ENCODE measurements at places on chromosomes 7 and 10.
A peak's percentile ranks its signal among the peaks of the same experiment; 100 is the strongest.

GRCh38 chr7:47610506-47611044, 28.7 kb upstream of the TNS3 start:
- no peak for DNase-seq

DNA sequence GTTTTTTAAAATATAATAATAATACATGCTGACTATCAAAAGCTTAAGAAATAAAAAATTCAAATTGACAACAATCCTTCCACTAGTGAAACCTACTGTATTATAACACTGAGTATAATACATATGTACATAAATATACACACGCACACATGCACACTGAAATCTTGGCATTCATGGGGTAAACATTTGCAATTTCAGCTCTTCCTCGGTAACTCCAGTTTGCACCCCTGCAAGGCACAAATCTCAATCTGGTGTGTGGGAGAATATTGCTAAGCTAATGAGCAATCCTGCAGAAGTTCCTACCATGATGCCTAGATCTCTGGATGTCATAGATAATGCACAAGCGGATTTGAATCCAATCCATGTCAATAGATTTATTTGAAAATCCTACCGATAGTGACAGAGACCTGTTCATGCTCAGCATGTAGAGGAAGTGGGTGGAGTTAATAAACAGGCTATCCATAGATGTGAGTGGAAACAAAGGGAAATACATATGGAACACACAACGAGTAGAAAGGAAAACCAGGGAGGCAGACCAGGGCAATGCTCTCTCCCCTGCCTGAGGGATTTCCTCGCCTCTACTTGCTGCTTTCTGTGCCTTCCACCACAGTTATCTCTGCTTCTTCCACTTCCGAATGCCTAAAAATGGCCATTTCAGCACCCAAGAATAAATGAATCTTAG, 38.1 kb upstream of the LANCL2 start:
- DNase-seq = no peak

GRCh38 chr7:68476966-68477365, 1121.3 kb upstream of the AUTS2 start:
- no peak for DNase-seq

GRCh38 chr7:106618480-106618879, 42.5 kb downstream of the CCDC71L start:
- DNase-seq = no peak

DNA sequence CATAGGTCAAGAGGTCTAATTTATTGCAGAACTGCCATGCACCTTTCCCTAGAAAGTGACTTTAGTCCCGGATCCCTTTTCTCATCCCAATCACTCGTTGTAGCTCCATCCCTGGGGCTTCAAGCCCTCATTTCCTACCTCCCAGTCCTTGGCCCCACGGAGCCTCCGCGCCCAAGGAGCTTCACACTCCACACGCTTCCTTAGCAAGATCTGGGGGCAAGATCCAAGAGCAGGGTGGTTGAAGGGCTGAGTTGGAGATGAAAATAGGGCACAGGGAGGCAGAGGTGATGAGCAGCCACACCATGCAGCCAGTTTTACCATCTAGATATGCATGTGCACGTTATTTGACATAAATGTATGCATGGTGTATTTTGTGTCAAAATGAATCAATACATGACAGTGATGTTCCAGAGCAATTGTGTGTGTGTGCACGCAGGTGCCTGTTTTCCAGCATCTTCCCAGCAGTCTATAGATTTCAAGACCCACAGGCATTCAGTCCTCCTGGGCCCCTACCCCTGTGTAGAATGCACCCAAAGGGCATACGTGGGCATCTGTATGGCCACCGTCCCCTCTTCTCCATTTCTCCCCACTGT, 6.0 kb upstream of the TRPV6 start:
- DNase-seq = no peak

GRCh38 chr10:34291466-34292193, 523.5 kb downstream of the PARD3 start:
- no peak for DNase-seq

GRCh38 chr10:21061184-21061583, 164.1 kb upstream of the NEBL start:
- DNase-seq = no peak

- DNase-seq = no peak
Measured at GRCh38 chr7:1811850-1812508, 141.9 kb downstream of the ELFN1 start.

DNA sequence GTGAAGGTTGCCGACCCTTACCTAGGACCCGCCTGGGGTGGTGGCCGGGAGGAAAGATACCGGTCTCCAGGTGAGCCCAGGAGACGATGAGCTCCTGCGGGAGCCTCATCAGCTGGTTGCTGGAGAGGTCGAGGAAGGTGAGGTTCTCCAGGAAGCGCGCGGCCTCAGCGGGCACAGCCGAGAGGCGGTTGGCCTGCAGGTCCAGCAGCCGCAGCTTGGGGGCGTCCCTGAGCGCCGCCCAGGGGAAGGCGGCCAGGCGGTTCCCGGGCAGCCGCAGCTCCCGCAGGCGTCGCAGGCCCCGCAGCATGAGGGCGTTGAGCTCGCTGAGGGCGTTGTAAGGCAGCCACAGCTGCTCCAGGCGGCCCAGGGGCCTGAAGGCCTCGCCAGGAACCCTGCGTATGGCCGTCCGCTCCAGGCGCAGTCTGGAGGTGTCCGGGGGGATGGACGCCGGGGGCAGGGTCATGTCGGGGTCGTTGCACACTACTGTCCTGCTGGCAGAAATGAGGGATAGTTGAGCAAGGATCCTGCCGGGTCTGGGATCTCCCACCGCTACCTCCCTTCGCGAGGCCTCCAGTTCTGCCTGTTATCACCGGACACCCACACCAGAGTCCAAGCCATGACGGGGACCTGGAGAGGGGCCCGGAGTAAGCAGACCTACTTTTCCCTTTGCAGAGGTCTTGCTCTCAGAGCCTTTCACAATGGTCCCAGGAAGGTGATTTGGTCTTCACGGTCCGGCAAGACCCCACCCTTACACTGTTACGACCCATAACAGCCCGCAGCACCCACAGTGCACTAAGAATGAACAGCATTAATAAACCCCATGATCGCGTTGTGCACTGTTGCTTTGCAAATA, 3.9 kb downstream of the LRIT1 start:
- peak; percentile 62 for DNase-seq

DNA sequence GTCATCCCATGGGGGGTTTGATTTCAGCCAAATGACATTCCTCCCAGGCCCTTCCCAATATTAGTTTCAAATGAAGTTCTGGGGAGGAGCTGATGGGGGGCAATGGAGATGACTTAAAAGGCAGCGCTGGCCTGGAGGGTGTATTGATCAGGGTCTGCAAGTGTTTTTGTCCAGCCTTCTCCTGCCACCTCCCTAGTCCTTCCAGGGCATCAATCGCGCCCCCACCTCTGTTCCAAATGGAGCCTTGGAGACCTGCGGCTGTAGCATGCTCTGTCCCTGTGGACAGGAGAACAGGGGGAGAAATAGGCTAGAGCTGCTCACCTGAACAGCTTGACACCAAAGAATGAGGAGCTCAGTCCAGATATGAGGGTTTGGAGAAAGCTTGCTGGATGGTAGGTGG, 386.8 kb upstream of the PODXL start:
- DNase-seq = no peak

- DNase-seq = no peak
Measured at GRCh38 chr10:1107679-1108078, 51.5 kb downstream of the WDR37 start.

DNA sequence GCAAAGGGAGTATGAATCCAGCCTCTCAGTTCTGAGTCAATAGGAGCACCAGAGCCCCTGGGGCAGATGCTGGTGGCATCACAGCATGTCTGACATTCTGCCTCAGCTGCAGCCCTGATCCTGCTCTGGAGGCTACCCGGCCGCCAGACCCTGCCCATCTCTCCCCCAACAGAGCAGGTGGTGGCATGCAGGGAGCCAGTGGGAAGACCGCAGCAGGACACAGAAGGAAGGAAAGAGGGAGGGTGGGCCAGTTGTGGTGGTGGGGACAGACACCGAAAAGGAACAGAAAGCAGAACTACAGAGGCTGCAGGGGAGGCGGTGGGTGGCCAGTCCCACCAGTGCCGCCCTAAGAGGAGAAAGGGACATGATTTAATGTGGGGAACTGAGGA, 35.3 kb downstream of the BLNK start:
- no peak for DNase-seq

DNA sequence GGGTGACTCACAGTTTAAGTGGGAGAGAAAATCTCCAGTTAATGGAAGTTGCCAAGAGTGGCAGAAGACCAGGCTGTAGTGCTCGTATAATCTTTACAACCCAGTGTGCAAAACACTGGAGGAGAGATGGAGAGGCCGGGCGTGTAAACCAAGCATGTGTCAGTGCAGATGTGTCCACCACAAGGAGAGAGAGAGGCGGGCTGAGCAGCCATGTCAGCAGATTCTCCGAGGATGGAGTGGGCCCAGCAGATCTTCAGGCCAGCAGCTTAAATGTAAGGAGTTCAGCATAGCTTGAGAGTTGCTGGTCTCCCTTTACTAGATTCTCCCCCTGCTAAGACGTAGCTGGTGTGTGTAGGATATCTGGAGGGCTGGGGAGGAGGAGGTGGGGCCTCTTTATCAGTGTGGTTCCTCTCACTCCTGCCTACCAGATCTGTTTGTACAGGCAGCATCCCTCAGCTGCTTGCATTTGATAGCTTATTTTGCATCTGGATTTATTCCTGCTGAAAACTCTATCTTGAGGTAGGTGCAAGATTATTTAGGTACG, 13.7 kb downstream of the BPGM start:
- peak; percentile 90 for DNase-seq

GRCh38 chr10:75971402-75972211, 540.2 kb downstream of the LRMDA start:
- DNase-seq = no peak

All from K562 (cell line).